ENCODE measurements at places on chromosomes 2 and 18.
A peak's percentile ranks its signal among the peaks of the same experiment; 100 is the strongest.

GRCh38 chr2:232645061-232645460, 11.7 kb downstream of the EFHD1 start:
- DNase-seq = no peak

DNA sequence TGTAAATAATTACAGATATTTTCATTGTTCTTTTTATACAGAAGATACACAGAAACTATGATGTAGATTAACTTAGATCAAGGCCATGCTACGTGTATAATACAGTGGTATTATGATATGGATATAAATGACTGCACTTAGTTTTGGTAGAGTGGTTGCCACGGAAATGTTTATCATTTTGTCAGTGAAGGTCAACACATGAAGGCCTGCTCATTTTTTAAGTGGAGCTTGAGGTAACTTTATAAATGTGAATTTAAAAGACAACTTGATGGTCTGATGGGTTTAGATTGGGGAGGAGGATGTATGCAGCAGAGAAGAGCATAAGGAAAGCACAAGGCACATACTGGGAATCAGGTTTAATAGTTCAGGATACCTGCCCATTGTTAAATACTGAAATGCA, 14.4 kb upstream of the BBS5 start:
- DNase-seq = peak; percentile 36

- DNase-seq = no peak
These were observed 207.0 kb upstream of the AGAP1 start for GRCh38 chr2:235286622-235287374.

- peak; percentile 34 for DNase-seq
These were observed 6.4 kb upstream of the PTPN4 start for GRCh38 chr2:119753041-119753929.

DNA sequence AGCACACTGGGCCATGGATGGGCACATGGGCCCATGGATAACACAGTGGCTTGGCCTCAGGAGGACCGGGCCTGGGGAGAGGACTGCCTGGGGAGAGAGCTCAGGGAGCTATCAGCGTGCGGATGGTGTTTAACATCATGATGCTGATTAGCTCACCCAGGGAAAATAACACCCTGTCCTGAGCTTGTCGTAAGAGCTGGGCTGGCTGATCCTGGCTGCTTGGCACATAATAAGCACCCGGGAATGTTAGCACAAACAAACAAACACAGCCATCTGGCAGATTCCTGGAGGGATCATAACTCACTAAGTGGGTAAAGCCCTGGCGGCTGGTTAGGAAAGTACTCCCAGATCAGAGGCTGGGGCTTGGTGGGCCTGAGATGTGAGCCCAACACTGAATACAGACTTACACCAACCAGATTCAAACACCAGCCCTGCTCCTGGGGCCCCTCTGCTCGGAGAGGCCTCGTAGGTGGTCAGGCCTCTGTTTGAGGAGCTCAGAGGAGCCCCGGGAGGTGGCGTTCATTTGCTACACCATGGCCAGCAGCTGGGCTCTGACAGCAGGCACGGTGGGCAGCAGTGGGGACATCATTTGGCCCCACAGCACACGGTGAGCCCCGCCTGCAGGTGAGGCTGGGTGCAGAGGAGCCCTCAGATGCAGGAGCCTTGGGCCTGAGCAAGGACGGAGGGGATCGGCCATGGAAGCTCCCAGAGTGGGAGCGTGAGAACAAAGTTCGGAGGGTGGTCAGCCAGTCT, 193.4 kb upstream of the HDAC4 start:
- peak; percentile 44 for DNase-seq

DNA sequence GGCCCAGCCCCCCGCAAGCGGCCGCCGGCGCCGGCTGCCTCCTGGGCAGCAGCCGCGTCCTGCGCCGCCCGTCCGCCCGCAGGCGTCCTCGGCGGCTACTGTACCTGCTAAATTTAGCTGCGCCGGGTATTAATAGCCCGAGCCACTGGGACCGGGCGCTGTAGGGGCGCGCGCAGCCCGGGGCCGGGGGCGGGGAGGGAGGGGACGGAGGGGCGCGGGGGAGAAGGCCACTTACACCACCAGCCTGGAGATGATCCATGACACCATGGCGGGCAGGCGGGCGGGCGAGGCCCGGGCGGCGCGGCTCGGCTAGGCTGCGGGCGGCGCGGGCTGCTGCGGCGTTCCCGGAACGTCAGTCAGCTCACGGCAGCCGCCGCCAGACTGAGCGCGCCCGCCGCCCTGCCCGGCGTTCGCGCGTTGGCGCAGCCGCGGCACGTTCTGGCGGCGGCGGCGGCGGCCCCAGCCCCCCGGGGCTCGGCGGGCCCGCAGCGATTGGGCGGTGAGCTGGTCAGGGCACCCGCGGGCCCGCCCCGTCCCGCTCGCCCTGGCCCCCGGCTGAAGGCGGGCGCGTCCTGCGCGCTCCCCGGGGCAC, at the start of gene REEP1:
TSS of gene REEP1 (minus strand) at position 383 of the 592 bp plus-strand sequence. CDS start at position 267, 116 bp downstream.
- peak; percentile 37 for DNase-seq

- peak; percentile 7 for DNase-seq
These were observed 2.0 kb upstream of the PRKCE start for GRCh38 chr2:45649462-45649857.

DNA sequence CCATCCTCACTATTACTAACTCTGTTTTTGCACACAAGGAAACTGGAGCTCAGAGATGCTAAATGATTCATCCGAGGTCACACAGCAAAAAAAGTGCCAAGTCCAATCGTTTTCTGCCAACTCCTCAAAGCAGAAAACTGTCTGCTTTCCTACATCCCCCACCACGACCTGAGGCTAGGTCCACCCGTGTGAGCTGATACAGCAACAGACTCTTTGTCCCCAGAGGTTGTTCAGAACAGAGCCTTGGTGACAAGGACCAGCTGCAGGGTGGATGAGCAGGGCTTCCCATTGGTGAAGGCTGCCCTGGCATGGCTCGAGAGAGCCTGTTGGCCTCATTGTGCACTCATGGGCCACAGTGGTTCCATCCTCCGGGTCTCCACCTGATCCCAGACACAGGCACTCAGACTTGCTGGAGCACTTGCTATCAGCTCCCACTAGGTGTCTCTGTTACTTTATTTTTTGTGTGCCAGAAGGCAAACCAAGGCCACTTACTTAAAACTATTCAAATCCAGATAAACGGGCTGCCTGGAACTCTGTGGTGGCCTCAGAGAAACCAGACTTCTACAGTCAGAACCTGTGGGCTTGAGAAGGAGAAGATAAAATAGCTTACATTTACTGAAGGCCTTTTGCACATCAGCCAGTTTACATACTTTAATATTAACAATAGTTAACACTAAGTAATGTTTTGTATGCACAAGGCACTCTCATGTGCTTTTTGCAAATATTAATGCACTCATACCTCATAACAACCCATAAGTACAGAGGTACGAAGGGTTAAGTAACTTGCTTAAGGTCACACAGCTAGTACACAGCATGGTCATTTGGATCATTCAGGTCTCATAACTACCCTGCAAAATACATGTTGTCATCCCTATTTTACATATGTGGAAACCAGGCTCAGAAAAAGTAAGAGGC, 62.9 kb upstream of the CTIF start:
- DNase-seq = peak; percentile 75

- no peak for DNase-seq
These were observed 21.6 kb upstream of the SULT1C2 start for GRCh38 chr2:108267101-108267500.

DNA sequence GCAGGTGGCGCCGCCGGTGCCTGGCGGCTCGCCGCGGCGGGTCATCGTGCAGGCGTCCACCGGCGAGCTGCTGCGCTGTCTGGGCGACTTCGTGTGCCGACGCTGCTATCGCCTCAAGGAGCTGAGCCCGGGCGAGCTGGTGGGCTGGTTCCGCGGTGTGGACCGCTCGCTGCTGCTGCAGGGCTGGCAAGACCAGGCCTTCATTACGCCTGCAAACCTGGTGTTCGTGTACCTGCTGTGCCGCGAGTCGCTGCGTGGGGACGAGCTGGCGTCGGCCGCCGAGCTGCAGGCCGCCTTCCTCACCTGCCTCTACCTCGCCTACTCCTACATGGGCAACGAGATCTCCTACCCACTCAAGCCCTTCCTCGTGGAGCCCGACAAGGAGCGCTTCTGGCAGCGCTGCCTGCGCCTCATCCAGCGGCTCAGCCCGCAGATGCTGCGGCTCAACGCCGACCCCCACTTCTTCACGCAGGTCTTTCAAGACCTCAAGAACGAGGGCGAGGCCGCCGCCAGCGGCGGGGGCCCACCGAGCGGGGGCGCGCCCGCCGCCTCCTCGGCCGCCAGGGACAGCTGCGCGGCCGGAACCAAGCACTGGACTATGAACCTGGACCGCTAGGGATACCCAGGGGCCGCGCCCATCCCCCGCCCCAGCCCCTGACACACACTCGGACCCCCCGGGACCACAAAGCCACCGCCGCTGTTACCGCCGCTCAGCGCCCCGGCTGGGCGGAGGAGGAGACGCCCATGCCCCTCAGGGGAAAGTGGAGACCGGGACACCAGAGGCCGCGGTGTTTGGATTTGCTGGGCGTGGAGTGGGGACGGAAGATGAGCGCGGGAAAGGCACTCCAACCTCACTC, 1.1 kb downstream of the CDK5R2 start:
- peak; percentile 52 for DNase-seq

GRCh38 chr2:27980242-27980641, 89.7 kb downstream of the BABAM2 start:
- DNase-seq = no peak

DNA sequence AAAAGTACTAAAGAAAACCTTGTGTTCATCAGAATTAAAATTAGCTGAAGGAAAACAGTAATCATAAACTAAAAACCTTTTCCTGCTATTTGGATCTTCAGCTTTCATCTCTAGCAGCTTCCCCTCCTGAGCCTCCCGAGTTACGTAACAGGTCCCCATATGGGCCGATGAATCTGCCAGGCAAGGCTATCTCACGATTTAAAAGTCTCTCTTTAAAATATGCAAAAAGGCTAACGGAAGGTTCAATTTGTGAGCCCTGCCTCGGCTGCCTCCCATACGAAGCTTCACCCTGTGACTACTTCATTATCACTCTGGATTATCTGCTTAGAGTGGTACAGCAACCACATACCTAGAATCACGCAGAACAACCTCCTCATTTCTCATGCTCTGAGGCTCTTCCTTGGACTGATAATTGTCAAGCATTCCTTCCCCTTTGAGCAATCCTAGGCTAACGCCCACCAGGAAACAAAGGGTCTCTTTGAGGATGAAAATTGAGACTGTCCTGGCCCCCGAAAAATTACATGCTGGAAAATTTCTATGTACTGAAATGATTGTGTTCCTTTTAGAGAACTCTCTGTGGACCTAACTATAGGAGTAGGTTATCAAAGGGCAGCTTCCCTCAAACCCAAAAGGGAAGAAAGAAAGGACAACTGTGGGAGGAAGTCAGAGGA, 147.4 kb downstream of the ZEB2 start:
- DNase-seq = no peak

GRCh38 chr2:17975401-17975800, 96.9 kb downstream of the KCNS3 start:
- no peak for DNase-seq

DNA sequence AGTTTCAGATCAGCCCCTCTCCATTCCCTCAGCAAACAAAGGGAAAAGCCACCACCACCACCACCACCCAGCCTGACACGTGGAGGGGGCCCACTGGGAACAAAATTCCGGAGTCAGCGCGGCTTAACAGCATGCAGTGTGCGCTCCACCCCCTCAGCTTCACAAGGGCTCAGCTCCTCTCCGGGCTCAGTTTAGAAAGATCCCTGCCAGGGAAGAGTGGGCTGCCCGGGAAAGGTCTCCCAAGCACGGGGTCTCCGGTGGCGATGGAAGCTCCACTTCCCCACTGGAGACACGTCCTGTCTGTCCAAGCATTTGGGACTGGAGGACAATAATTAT, 55.7 kb downstream of the SNORC start:
- DNase-seq = no peak

GRCh38 chr2:69801745-69802290, 27.6 kb upstream of the GMCL1 start:
- DNase-seq = peak; percentile 61

- DNase-seq = no peak
These were observed 68.0 kb upstream of the IGFBP5 start for GRCh38 chr2:216763396-216763795.

- DNase-seq = no peak
These were observed 2.1 kb downstream of the CTDP1 start for GRCh38 chr18:79681484-79682387.

- peak; percentile 95 for DNase-seq
These were observed 86.5 kb upstream of the EPB41L3 start for GRCh38 chr18:5630057-5630899.

Measured in NCI-H345 (cell line).